CMK (cell line): ENCODE measurements at places on chromosomes 1 and 21.

DNA sequence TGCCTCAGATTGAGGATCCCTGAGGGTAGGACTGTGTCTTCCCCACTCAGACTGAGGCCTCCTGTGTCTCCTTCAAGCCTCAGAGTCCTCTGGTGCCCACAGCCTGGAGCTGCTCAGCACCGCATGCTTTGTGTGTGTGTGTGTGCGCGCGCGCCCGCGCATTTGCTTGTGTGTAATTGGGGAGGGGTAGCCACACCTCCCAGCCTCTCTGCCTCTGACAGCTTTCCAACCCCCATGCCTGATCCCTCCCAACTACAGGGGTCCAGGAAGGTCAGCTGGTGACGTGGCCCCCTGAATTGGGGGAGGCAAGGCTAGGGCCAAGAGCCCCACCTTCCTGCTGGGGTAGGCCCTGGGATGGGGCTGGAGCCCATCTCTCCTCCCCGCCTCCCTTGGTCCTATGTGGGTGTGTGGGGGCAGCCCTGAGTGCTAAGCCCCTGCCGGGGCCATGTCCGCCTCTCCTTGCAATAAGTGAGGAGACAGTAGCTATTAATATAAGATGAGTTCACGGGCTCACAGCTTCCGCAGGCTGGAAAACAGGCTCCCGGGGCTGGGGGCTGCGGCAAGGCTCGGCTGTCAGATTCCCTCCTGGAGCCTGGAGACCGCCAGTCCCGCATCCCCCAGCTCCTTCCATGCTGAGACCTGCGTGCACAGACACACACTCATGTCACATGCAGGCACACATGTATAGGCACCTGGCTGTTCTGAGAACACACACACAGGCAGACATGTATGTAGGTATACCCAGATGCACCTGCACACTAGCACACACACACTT is 7.0 kb downstream of the GPR3 start:
- no peak for DNase-seq

DNA sequence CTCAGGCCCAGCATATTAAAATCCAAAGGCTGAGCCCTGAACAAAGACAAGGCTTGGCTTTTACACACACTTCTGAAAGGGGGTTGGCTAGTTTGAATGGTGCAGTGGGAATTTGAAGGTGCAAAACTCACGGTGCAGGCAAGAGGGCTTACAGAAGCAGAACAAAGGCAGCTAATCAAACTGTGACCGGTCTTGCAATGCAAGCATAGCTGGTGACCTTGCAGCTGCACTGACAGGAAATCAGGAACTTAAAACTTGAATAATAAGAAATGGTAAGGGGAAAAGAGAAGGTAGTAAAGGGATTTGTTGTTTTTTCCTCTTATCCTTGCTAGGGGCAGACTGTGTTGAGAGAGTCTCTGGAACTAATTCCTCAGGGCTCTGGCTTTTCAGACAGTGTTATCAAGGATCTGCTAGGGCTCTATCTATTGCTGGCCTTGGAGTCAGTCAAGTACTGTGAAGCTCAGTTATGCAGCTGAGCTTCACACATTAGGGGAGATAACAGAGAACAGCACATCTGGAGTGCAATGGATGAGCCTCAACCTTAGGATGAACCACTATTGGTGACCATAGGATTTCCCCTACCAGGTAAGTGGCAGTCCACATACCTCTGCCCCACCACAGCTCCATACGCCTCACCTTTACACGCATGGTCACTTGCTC is 97.6 kb downstream of the PPIAL4G start:
- DNase-seq = no peak

GRCh38 chr1:174322202-174322862 is 125.4 kb upstream of the GPR52 start:
- no peak for DNase-seq

DNA sequence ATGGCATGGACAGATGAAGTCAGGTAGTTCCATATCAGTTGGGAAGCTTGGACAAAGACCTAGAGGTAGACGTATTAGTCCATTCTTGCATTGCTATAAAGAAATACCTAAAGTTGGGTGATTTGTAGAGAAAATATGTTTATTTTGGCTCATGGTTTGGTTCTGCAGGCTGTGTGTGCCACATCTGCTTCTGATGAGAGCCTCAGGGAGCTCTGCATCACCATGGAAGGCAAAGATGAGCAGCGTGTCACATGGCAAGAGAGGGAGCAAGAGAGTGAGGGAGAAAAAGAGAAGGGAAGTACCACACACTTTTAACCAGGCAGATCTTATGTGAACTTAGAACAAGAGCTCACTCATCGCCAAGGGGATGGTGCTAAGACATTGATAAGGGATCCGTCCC is 9.0 kb downstream of the TSACC start:
- no peak for DNase-seq

DNA sequence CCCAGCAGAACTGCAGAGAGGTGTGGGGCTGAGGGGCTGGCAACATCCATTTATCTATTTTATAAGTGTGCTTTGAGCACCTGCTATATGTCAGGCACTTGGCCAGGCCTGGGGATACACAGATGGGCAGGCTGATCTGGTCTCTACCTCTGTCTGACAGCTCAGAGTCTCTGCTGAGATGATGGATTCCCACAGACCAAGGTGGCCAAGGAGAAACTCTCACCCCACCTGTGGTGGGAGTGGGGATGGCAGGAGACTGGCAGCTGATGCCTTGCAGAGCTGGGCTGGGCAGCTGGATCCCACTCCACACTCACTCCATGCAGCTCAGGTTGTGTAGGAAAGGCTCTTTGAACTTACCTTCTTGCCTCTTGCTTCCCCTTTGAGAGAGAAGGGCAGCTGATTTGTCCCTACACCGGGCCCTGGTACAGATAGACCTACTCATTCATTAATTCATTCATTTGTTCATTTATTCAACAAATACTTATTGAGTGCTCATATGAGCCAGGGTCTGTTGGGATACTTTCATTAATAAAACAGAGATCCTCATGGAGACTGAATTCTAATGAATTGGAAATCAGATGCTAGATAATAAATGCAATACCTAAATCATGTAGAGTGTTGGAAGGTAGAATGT is 9.0 kb downstream of the ADORA1 start:
- no peak for DNase-seq

DNA sequence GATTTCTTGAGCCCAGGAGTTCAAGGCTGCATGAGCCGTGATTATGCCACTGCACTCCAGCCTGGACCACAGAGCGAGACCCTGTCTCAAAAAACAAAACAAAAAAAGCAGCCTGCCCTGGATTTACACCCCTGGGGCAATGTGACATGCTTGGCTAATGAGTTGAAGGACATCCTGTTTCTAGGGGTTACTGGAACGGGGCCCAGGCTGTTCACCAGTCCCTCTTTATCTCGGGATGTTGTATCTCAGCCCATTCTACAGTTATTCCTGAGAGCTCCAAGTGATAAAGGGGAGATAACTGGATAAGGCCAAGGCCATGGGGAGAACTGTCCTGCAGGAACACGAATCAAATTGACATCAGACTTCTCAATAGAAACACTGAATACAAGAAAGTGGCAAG is 21.7 kb upstream of the S100A2 start:
- no peak for DNase-seq

- DNase-seq = no peak
Observed at GRCh38 chr1:207822602-207823451, 71.0 kb downstream of the CD46 start.

DNA sequence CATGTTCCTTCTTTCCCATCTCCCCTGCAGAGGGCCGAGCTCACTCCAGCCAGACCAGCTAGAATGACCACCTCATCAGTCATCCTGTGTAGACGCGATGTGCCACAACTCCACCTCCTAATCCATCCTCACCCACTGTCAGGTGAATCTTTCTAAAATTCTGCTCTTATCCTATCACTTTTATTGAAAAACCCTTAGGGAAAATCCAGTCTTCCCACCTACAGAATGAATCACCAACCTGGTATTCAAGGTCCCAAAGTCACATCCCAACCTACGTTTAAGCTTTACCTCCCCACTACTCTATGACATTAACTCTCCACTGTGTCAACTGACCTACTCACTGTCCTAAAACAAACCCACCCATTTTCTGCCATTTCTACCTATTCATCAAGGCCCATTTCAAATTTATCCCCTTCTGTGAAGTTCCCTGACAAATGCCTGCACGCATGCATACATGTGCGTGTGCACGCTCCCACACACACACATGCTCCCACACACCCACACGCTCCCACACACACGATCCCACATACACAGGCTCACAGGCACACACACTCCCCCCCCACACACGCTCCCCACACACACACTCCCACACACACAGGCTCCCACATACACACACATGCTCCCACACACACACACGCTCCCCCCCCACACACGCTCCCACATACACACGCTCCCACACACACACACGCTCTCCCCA is 27.7 kb downstream of the HSF2BP start:
- no peak for DNase-seq

GRCh38 chr1:16615253-16616252 is 2.2 kb upstream of the NBPF1 start:
- DNase-seq = no peak

DNA sequence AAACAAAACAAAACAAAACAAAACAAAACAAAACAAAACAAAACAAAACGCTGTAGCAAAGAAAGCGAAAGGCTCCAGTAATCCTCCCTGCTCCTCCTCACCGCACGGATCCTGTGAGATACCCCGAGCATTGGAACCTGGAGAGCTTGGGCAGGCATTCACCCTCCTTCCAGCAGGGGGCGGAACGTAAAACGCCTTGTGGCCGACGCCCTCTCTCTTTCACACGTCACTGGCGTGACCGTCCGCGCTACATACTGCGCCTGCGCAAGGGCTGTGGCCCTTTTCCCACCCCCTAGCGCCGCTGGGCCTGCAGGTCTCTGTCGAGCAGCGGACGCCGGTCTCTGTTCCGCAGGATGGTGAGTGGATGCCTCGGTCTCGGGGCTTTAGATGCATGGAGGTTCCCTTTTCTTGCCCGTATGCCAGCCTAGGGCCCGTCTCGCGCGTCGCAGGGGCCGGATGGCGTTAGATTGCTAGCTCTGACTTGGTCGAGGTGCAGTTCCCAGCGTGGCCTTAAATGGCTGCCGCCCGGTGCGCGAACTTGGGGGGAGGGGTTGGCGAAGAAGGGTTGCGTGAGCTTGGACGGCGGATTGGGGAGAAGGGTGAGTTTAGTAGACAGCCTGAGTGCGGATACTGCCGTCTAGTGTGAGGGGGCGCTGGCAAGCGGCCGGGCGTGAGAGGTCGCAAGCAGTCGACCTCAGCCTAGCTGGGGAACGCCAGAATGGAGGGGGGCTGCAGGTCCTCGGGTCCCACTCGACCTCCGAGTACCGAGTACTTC is at the start of gene RPL5:
TSS of gene RPL5 (plus strand) at position 279 of the 775 bp plus-strand sequence. CDS start at position 354, 75 bp downstream.
- peak; percentile 98 for DNase-seq

DNA sequence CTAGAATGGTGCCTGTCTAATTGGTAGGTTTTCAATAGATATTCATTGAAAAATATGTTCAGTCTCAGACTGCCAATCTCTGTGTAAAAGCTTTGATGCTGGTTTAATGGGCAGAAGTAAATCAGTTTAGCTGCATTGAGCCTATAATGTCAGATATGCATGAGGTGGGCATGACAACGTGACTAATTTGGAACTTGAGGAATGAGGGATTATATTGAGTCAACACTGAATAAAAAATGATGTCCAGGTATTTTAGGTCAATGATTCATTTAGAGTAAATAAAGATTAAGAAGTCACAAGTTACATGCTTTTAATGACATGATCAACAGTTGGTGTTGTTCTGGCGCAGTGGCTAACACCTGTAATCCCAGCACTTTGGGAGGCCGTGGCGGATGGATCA is 3.0 kb downstream of the WDR3 start:
- no peak for DNase-seq

GRCh38 chr1:164647211-164647610 is 88.2 kb downstream of the PBX1 start:
- no peak for DNase-seq

DNA sequence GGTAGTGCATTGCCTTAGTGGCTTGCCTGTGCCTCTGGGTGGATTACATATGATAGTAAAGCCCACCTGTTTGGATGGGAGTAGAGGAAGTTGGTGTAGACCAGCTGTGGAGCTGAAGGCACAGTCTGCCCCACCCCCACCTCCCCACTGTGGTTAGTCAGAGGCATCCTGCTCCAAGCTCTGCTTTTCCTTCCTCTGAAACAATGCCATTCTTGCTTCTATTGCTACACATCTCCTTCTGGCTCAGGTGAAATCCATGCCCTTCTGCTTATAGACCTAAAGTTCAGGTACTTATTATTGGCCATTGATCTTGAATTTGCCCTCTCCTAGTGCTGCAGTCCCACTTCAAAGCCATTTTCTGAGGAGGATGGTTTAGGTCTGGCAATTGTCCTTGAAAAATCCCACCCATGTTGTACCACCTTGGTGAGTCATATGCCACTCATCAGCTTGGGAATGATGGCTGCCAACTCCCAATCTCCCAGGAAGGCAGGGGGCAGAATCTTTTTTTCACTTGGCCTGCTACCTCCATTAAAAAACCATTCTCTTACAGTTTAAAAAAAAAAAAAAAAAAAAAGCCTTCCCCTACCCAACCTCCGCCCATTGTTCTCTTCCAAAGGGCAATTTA is 6.7 kb upstream of the TXLNA start:
- no peak for DNase-seq

DNA sequence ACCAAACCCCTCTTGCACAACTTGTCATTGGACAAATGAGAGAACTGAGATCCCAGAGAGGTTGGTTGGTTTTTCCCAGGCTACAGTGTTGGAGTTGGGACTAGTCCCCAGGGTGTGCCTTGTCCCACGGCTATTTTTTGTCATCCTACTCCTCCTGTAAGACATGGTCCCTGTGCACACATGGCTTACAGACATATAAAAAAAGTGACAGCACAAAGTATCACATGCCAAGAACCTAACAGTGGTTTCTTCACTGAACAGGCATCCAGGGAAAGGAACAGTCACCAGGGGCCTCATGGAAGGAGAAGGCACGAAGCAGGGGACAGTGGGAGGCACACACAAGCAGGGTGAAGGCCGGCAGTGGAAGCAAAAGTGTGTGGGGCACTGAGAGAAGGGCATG is 36.5 kb downstream of the SERBP1 start:
- DNase-seq = no peak

- no peak for DNase-seq
Observed at GRCh38 chr1:27660300-27660835, 11.6 kb downstream of the IFI6 start.

- DNase-seq = no peak
Observed at GRCh38 chr1:167594822-167595221, 35.2 kb upstream of the RCSD1 start.

DNA sequence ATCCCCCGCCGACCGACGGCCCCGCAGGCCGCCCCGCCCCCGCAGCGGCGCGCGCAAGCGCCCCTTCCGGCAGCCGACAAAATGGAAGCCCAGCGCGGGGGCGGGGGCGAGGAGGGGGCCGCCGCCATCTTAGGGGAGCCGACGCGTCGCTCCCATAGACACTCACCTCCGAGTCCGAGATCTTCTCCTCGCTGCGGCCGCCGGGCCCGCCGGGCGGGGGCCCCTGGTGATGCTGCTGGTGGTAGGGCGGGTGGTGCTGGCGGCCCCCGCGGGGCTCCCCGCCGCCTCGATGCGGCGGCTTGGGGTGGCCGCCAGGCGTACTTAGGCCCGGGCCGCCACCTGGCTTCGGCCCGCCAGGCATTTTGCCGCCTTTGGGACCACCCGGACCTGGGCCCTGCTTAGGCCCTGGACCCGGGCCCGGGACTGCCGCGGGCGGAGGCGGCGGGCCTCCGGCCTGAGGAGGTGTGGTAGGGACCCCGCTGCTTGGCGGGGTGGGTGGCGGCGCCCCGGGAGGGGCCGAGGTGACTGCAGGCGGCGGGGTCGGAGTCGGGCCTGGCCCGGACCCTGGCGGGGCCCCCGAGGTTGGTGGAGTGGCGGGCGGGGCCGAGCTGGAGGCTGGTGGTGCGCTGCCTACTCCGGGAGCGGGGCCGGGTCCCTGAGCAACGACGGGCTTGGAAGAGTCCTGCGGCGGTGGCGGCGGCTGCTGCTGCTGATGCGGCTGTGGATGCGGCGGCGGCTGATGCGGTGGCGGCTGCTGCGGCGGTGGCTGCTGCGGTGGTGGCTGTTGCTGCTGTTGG is 691 bp downstream of the SFPQ start:
- no peak for DNase-seq

GRCh38 chr1:79928901-79929300 is 922.4 kb upstream of the ADGRL4 start:
- DNase-seq = no peak
